HS-5 (cell line): ENCODE measurements at places on chromosomes 12 and 14.
A peak's percentile ranks its signal among the peaks of the same experiment; 100 is the strongest.

- DNase-seq, result no peak
These were observed 283.4 kb downstream of the DAD1 start for GRCh38 chr14:22305607-22306006.

DNA sequence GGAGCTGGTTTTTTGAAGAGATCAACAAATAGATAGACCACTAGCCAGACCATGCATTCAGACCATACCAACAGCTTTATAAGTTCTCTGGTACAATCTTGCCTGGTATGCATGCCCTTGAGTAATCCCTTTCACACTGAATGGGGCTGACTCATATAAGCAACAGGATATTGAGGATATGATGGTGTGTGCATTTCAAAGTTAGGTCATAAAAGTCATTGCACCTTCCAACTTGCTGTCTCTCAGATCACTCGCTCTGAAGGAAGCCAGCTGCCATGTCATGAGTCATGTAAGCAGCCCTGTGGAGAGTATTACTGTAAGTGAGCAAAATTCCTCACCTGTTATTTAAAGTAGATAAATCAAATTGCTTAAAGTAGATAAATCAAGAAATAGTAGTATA is 45.0 kb upstream of the OR6J1 start:
- peak; percentile 91 for DNase-seq

GRCh38 chr12:85006206-85006605 is 29.9 kb downstream of the TSPAN19 start:
- no peak for DNase-seq

GRCh38 chr14:61227884-61228591 is 53.1 kb downstream of the TMEM30B start:
- no peak for DNase-seq

- no peak for DNase-seq
These were observed 181.4 kb downstream of the TRHDE start for GRCh38 chr12:72453550-72453949.

GRCh38 chr12:104385510-104385909 is 71.2 kb upstream of the CHST11 start:
- no peak for DNase-seq

- DNase-seq, result no peak
These were observed 20.7 kb downstream of the DTX1 start for GRCh38 chr12:113077057-113077858.

DNA sequence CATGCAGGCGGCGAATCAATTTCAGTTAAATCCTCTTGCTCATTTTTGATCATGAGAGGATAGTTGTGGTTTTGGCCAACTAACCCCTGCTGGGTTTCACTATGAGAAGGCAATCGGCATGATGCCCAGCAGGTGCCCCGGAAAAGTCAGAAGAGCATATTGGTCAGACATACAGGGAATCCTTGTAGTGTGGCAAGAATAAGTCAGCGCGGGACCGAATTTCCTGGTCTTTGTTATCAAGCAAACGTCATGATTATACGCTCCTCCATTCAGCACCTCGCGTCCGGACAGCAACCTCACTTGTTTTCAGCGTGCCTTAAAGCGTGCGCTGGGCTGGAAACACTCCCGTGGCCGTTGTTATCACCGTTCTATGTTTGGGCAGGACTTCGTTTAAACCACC is 1.8 kb downstream of the TBC1D30 start:
- DNase-seq, result no peak

GRCh38 chr14:52473557-52473956 is 78.7 kb downstream of the TXNDC16 start:
- no peak for DNase-seq

GRCh38 chr12:29343022-29343799 is 37.8 kb downstream of the ERGIC2 start:
- no peak for DNase-seq

GRCh38 chr12:44317651-44318126 is 481.8 kb downstream of the TMEM117 start:
- peak; percentile 3 for DNase-seq

- DNase-seq, result peak; percentile 45
These were observed 185.7 kb upstream of the GRIN2B start for GRCh38 chr12:14167005-14167628.

- DNase-seq, result no peak
These were observed 340.4 kb upstream of the FBXO33 start for GRCh38 chr14:39772627-39773026.

DNA sequence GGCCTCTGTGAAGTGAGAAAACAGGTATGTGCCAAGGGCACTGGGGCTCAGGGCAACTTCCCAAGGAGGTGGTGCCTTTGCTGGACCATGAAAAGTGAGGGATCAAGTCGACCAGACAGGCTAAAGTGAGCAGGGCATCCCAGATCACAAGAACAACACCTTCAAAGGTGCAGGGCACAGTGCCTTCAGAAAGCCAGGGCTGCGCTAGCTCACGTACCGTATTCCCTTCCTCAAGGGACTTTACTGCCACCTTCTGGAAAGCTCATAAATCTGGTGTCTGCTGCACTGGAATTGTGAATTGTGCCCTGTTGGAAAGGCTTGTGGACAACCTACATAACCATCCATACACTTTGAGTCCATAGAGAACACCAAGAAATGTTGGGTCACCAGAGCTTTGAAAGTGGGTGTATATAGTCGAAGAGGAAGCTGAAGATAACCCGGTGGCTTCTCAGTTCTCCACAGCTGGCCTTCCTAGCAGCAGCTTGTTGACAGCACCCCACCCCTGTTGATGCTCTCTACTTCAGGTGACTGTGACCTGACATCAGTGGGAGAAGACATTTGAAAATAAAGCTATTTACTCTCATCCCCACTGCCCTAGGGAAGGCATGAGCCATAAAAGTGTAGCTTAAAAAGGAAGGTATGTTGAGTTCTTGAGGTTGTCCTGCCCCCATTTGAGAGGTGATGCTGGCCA is 24.5 kb downstream of the FIGNL2 start:
- peak; percentile 41 for DNase-seq
